ENCODE measurements at places on chromosomes 5 and 9. TPM values are rescaled to one million over a fixed set of nuclear protein-coding genes. Genes with fewer than 3 reads are reported as not detected.

ERCC8 gene
- 16.7 TPM for total RNA-seq

RNF180 gene
- total RNA-seq = 4.6 TPM

PCDHAC1 gene
- total RNA-seq = under 0.01 TPM

ROR2 gene
- under 0.01 TPM for total RNA-seq

PRR16 gene
- 0.32 TPM for total RNA-seq

PCA3 gene
- total RNA-seq = under 0.01 TPM

PTGES gene
- 0.32 TPM for total RNA-seq

KIAA1958 gene
- total RNA-seq = 2.3 TPM

ADCY2 gene
- not detected for total RNA-seq

FGD3 gene
- total RNA-seq = not detected

ANKRD18B gene
- total RNA-seq = 2.6 TPM

OTULINL gene
- total RNA-seq = 0.15 TPM

PCDHGA8 gene
- total RNA-seq = 0.97 TPM

PDE6A gene
- not detected for total RNA-seq

PSD2 gene
- total RNA-seq = not detected

SLC6A3 gene
- total RNA-seq = not detected

CNTNAP3B gene
- total RNA-seq = 37.0 TPM

CCDC171 gene
- total RNA-seq = 1.6 TPM

VLDLR gene
- total RNA-seq = 9.7 TPM

ARL14EPL gene
- total RNA-seq = under 0.01 TPM

FOXD4L4 gene
- under 0.01 TPM for total RNA-seq

UBE2QL1 gene
- under 0.01 TPM for total RNA-seq

GPR21 gene
- total RNA-seq = 0.32 TPM

MCIDAS gene
- total RNA-seq = not detected

SLC46A2 gene
- total RNA-seq = not detected

PCDHA1 gene
- total RNA-seq = 0.32 TPM

OR1J4 gene
- total RNA-seq = not detected

PPP3R2 gene
- not detected for total RNA-seq

C9 gene
- total RNA-seq = not detected

DOK3 gene
- total RNA-seq = 3.6 TPM

SLC25A25 gene
- total RNA-seq = 20.1 TPM

NIPSNAP3A gene
- total RNA-seq = 59.1 TPM

PAPPA gene
- 1.8 TPM for total RNA-seq

RAD23B gene
- 77.6 TPM for total RNA-seq

CCNI2 gene
- total RNA-seq = not detected

CAMK4 gene
- total RNA-seq = 3.6 TPM

PSMD5 gene
- 26.3 TPM for total RNA-seq

LRRC70 gene
- total RNA-seq = 27.7 TPM

FOXD4L3 gene
- total RNA-seq = not detected
